ENCODE measurements at places on chromosomes 11 and 22.

DNA sequence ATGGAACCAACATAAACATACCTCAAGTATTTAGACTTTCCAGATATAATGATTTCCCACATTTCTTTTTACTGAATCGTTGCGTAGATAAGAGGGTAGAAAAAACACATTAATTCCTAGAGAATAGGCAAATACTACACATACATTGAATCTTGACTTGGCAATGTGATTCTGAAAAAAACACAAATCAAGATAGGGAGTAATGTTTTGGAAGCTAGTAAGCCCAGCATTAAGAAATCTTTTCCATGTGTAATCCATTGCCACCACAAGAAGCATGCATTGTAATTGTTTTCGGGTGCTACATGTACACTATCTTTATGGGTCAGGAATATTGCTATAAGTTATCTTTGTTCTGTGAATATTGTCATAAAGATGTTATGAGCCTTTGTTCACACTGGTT lies 269.8 kb upstream of the PDGFD start:
- no peak for DNase-seq

DNA sequence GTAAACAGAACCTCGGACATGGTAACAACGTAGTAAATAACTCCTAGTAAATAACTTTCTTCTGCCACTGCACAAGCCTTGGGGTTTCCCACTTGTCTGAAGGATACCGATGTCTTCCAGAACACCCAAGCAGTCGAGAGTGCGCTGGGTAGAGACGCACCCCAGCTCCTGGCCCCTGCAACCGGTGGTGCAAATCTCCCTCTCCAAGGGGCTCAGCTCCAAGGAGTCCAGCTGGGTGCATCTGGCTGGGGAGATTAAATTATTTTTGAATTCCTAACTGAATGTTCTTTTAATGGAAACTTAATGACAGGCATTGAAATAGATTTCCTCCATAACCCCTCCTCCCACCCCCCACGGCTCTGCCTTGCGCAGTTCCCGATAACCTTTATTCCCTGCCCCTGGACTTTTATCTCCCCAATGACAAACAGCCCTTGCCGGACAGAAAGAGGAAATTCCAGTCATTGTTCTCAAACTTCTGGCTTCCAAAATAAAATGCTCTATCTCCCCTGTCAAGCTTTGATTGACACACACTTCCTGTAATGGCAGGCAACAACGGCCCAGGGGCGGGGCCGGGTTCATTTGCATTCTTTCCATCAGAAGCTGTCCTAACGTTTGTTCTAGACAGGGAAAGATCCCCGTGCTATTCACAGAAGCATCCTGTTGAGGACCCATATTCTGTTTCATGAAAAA lies 31.2 kb downstream of the KCNJ1 start:
- DNase-seq, result no peak

GRCh38 chr11:47950396-47950795 lies 30.0 kb upstream of the PTPRJ start:
- peak; percentile 32 for DNase-seq

GRCh38 chr11:18012906-18013781 lies at the start of gene SERGEF:
Gene SERGEF, minus strand, starts transcription at chr11:18013047. Its CDS starts 37 bp downstream, at chr11:18013010.
- DNase-seq, result peak; percentile 76

DNA sequence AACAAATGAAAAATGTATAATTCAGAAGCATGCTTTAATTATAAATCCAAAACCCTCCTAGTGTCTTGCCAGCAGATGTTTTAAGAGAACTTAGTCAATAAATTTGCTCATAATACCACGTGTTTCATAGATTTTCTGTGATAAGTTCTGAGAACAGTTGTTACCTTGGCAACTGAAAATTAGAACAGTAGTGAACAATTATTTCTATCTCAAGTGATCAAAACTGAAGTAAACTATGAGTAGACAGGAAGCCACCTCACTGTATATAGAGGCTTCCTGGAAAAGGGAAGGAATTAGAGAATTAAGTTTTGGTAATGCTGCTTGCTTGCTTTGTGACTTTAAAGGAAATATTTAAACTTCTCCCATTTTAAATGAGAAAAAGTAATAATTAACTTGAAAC lies 266.0 kb upstream of the ANO3 start:
- no peak for DNase-seq

DNA sequence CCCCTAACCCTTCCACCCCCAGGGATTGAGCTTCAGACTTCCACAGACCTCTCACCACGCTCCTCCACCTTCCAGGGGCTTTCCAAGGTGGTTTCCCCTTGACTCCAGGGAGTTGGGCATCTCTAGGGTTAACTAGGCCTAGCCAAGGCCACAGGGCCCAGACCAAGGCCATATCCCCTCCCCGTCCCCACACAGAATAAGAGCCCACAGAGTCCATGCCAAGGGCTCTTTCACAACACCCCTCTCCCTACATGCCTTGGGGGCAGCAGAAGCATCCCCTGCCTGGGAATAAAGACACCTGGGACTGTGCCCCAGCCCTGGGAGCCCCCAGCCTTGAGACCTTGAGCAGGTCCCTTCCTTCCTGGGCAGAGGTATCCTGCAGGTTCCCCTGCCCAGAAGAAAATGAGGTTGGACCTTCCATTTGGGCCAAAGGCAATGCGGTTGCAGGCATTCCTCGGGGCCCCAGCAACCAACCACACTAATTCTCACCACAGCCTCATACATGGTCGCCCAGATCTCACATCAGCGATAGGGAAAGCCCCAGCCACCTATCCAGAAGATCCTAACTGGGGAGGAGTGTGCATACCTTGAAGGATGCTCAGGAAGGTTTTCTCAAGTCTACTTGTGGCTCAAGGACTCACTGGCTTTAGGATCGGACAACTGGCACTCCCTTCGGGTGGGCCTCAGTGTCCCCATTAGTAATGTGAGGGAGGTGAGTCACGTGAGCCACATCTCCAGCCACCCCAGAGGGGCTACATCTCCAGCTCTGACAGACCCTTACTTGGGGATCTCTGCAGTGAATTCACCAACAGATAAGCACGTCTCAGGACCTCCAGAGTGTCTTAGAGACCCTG lies 1.7 kb downstream of the GDPD5 start:
- DNase-seq, result no peak

DNA sequence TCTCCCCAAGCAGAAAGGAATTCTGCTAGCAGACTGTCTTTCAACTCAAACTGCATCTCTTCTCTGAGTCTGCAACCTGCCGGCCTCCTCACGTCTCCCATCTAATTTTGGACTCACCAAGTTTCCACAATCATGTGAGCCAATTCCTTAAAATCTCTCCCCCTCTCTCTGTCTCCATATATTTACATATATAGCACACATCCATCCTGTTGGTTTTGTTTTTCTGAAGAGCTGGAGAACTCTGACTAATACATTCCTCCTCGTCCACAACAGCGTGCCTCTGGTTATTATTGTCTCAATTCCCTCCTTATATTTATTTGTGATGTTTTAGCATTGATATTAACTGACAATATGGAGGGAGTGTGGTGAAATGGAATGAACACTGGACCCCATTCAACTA lies 29.6 kb upstream of the FJX1 start:
- no peak for DNase-seq

DNA sequence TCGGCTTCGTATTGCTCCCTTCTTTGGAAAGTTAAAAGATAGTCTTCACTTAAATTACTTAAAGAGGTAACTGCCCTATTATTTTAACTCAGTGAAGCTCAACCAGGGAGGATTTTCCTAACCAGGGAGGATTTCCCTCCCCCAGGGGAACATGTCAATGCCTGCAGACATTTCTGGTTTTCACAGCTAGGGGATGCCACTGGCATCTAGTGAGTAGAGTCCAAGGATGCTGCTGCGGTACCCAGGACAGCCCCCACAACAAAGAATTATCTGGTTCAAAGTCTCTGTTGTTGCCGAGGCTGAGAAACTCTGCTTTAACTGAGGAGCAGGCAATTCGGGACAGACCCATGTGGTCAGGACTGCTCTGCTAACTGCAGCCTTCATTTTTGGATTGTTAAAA lies 82.2 kb downstream of the DEPDC5 start:
- no peak for DNase-seq

GRCh38 chr22:16974298-16975084 lies 33.5 kb downstream of the GAB4 start:
- DNase-seq, result no peak

DNA sequence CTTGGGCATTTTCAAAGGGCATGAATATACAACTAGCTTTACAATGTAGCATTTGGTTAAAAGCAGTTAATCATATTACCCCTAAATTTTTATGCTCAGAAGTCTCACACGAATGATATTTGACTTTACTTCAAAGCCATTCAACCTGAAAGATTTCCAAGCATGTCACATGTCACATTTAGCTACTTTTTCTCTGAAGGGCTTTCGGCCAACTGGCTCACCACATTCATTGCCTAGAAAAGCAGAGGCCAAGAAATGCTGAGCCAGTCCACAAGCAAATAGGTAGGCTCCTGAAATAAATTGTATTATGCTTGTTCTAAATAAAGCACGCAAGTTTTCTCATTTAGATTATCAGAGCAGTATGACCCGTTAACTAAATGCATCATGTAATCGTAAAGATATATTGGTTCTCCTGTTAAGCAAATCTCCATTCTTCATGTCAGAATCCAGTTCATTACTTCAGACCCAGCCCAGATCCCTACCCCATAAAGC lies 30.6 kb downstream of the PAX6 start:
- DNase-seq, result no peak

GRCh38 chr11:65506772-65507505 lies 8.1 kb downstream of the MALAT1 start:
- peak; percentile 37 for DNase-seq

GRCh38 chr11:43832536-43832935 lies 48.1 kb upstream of the ALKBH3 start:
- DNase-seq, result no peak

- no peak for DNase-seq
Observed at GRCh38 chr11:83206221-83206620, 12.7 kb downstream of the ANKRD42 start.

DNA sequence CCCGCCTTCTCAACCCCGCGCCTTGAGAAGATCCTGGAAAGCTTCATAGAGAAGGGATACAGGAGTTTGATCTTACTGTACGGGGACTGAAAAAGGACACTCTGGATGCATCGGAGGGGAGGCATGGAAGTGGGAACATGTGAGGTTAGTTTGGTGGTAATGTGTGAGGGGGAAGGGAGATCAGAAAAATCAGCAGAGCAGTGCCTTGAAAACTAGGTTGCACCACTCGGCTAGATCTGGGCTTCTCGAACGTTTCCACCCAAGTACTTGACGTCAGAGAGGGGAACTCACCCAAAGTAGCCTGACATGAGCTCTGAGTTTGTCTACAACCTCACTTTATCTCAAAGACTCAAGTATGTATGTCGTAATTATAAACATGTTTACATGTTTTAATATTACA lies 14.5 kb downstream of the USP35 start:
- DNase-seq, result peak; percentile 38

GRCh38 chr11:58204042-58204441 lies at the start of gene OR1S2:
Gene OR1S2, minus strand, starts transcription at chr11:58204142. Its CDS starts 0 bp downstream, at chr11:58204142.
- no peak for DNase-seq

GRCh38 chr11:118916842-118917388 lies 8.8 kb downstream of the BCL9L start:
- DNase-seq, result no peak

- no peak for DNase-seq
Observed at GRCh38 chr11:64803846-64804345, 882 bp upstream of the MAP4K2 start.

DNA sequence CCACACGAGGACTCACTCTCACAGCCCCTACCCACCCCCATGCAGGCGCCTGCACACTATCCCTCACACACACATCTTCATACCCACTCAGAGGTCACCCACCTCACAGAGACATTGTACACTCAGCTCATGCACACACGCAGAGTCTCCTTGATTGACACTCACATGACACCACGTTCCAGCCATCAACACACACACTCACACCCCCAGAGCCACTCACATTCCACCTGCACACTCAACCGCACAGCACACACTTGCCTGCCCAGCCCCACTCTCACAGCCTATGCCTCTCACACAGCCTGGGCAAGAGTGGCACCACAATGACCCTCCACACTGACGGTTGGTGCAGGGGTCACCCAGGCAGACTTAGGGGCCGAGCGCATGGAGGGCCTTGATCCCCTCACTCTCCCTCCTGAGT lies 2.2 kb downstream of the SPI1 start:
- DNase-seq, result no peak

DNA sequence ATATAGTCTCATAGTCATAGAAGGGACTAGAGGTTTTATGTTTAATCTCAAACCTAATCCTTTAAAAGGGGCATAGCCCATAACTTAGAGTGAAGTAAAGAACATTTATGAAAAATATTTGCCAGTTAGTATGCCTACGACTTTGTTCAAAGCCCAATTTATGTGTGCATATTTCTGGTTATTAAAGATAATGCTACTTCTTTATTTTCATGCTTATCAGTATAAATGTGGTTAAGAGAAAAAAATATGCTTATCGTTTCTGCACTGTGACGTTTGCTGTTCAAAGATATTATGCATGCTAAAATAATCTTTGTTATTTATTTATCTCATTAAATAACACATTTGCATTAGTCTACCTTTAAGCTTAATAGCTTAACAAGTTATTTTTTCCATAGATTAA lies 343.9 kb downstream of the DYNC2H1 start:
- DNase-seq, result no peak

DNA sequence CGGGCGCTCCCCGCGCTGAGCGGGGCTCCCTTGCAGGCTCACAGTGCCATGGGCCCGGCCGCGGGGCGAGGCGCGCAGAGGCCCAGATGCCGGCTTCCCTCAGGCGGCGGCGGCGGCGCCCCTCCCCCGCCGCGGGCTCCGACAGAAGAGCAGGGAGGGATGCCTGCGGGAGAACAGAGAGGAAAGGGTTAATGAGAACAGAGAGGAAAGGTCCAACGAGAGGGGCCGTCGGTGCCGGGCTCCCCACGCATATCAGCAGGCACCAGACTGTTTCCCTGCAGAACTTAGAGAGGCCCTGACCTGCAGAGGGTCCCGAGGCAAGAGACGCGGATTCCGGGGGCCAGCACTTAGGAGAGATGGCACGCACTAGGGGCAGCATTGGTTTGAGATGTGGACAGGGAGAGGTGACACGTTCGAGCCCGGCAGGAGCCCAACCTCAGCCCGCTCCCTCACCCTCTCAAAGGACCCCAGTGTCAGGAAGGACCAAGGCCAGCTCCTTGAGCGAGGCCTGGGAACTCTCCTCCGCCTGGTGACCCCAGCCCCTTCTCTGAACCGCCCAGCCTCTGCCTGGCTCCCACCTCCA lies 9.1 kb downstream of the NRXN2 start:
- DNase-seq, result no peak

- no peak for DNase-seq
Observed at GRCh38 chr11:83816572-83817187, 530.5 kb upstream of the CCDC90B start.

- no peak for DNase-seq
Observed at GRCh38 chr22:17159504-17159951, 451 bp upstream of the HDHD5 start.

DNA sequence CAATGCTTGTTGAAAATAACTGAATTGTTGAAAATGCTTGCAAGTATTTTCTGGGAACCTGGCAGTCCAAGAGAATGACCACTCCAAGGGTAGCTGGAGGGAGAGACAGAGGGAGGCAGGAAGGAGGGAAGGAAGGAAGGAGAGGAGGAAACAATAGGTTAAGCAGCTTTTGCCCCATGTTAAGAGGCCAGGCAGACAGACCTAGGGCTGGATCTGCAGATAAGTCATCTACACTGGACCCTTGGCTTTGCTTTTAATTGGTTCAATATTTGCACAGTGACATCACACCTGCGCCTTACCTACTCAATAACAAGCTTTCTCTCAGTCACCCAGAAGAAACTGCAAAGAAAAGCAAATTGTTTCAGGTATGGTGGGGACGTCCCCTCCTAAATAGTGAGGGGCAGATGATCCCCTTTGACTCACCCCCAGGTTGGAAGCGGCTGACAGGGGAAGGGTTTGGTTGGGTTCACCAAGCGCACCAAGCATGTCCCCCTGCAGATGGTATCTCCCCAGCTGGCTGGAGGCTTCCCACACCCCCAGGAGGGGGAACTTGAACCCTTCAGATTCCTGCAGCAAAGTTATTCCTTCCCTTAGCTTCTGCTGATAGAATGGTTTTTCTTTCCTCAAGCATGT lies 24.3 kb downstream of the MYH9 start:
- no peak for DNase-seq
